Activated CD4-positive, alpha-beta T cell treated with anti-CD3 and anti-CD28 coated beads, Interleukin-2, amount 50 U/mL, for 24 hours (primary cell): ENCODE measurements at places on chromosomes 3 and 15.

DNA sequence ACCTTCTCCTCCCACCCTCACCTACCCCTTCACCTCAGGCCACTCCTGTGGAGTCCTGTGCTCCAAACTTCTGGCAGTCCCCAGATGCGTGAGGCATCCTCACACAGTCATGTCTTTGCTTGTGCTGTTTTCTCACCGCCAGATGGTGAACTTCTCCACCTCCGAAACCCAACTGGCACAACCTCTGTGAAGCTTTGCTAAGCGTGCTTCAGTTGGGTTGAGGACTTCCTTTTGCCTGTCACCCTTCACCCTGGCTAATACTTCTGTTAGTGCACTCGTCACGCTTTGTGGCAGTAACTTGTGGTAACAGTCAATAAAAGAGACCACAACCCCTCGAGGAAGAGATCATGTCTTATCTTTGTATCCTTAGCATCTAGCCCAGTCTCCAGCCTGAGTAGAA, 42.0 kb upstream of the SKOR1 start:
- no peak for DNase-seq

DNA sequence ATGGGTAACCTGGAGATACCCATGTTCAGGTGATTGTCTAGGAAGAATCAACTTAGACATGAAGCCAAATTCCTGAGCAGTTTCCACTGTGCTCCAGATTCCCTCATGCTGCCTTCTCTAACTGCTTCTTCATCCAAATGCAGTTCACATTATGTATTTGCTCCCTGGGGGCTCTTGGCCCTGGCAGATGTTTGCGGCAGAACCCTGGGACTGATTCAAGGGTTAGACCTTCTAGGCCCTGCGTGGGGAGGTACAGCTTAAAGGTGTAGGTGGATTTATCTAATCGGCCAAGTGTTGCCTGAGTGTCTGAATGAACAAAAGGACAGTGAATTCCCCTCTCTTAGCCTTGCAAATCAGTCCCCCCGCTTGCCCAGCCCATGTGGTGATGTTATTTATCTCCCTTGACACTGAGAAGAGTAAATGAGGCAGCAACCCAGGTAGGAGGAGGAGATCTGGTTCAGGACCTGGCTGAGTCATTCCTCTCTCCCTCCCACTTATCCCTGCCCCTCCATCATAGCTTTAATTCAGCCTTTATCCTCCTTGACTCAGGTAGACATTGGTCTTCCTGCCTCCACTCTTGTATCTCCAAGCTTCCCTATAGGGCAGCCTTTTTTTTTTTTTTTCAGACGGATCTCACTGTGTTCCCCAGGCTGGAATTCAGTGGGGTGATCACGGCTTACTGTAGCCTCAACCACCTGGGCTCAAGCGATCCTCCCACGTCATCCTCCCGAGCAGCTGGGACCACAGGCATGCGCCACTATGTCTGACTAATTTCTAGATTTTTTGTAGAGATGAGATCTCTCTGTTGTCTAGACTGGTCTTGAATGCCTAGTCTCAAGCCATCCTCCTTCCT, 54.8 kb downstream of the MAGEF1 start:
- no peak for DNase-seq

- DNase-seq, result no peak
These were observed 8.6 kb upstream of the CTNNB1 start for GRCh38 chr3:41190509-41191284.

DNA sequence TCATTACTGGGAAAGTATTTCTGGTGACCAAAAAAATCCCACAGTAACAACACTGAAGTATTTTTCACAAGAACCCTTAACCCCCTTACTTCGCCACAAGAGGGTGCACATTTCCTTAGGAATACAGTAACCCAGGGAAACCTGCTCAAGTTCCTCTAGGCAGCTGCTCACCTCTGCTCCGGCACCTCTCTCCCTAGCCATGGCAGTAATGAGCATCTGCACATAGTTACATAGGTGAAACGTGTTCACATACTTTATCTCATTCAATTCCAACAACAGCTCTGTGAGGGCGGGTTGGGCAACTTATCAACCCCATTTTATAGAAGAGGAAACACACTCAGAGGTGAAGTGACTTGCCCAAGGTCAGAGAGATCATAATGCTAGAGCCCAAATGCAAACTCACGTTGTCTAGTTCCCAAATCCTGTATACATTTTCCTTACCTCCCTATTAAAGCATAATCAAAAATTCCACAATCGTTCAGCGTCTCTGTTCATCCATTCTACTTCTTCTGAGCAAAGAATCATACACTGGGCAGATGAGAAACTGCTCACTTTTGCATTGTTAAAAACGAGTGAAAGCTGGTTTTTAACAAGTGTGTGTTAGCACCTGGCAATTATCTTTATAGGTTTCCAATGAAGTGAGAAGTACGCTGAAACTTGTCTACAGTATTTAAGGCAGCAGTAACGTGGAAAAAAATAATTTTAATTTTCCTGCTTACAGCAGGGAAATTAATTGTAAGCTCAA, 90.7 kb downstream of the IGF2BP2 start:
- no peak for DNase-seq

GRCh38 chr3:50972029-50972428, 297.3 kb downstream of the DOCK3 start:
- DNase-seq, result no peak

DNA sequence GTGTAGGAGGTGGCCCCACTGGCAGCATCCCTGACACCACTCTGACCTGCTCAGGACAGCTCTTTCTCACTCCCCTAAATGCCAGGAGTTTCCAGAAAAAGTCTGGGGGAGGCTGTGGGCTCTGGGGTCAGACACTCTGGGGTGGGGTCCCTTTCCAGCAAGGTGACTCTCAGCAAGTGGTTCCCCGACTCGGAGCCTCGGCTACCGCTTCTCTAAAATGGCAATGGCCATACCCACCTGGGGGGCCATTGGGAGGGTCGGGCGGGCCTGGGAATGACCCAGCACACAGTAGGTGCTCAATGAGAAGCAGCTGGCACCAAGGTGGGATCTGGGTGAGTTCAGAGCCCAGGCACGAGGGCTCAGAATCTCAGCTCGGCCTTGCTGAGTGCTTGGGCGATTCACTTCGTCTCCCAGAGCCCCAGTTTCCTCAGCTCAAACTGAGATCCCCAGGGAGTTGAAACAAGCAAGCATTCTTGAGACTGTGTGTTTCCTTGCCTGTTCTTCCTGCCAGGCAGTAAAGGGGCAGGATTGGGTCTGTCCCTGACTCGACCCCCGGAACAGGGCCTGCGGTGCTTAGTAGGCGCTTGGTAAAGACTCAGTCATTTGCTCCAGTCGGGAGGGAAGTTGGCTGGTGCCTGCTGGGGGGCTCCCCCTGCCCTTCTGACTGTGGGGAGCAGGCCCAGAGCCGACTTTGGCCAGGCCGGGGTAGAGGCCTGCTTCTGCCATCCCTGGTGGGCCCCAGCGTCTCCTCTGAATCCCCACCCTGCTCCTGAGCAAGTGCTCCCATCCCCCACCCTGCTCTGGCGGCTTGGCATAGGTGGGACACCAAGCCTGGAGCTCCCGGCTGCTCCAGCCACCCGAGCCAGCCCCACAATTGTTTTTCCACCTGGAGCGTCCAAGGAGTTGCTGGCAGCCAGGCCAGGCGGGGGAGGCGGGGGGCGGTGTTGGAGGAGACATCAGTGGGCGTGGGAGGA, 32.9 kb upstream of the FBLN2 start:
- DNase-seq, result no peak

DNA sequence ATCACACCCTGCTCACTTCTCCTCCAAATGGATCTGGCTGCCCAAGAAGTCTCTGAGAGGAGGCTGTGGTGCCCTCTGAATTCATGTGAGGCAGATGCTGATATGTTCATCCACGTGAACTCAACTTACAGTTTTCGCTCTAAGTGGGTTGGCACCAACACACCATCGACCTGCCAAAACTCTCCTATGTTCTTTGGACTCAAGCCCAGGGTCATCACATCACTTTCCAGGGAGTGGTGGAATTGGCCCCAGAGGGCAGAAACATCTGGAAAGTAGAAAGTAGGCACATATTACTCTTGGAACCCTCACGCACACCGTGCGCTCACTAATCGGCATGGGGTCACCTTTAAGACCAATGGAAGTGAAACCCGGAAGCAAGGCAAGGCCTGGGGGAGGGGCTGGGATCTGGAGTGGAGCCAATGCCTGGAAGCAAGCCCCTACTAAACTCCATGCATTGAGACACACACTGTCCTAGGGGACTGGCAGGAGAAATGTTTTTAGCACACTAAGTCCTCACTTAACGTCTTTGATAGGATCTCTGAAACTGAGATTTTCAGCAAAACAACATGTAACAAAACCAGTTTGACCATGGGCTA, 41.4 kb downstream of the SSUH2 start:
- DNase-seq, result no peak

DNA sequence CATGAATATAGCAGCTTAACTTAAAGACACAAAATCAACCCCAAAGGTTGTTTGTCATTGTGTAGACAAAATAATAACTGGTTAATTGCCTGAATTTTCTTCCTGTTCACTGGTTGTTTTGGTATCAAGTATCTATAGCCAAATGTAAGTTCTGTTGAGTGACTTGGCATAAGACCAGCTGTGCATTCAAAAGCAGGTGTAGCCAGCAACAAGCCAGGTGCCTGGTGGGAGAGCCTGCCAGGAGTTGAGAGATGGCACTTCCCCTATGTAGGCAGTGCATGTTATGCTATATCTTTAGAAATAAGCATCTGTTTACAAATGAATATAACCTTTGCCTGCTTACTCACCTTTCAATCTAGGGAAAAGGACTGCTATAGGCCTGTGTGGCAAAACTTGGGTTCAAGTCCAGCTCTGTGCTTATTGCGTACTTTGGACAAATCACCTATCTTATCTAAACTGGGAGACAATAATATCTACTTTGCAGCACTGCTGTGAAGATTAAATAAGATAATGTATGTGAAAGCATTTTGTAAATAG, 84.9 kb upstream of the TBL1XR1 start:
- DNase-seq, result no peak

- DNase-seq, result no peak
These were observed 100.8 kb downstream of the TPRG1 start for GRCh38 chr3:189272500-189273119.

DNA sequence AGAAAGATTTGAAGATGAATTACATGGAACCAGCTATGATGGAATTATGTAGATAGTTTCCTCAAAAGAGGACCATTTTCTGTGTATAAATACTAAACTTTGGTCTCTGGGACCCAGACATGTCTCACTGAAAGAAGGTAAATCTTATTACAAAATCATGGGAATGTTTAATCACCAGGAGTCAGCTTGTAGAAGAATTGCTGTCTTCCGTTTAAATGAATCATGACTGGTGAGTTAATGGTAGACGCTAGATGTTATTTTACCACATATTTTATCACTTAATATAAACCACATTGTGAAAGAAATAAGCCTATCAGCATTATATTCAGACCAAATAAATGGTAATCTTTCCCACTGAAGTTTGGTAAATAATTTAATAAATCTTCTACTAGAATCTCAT, 322.3 kb upstream of the SUCLG2 start:
- no peak for DNase-seq

DNA sequence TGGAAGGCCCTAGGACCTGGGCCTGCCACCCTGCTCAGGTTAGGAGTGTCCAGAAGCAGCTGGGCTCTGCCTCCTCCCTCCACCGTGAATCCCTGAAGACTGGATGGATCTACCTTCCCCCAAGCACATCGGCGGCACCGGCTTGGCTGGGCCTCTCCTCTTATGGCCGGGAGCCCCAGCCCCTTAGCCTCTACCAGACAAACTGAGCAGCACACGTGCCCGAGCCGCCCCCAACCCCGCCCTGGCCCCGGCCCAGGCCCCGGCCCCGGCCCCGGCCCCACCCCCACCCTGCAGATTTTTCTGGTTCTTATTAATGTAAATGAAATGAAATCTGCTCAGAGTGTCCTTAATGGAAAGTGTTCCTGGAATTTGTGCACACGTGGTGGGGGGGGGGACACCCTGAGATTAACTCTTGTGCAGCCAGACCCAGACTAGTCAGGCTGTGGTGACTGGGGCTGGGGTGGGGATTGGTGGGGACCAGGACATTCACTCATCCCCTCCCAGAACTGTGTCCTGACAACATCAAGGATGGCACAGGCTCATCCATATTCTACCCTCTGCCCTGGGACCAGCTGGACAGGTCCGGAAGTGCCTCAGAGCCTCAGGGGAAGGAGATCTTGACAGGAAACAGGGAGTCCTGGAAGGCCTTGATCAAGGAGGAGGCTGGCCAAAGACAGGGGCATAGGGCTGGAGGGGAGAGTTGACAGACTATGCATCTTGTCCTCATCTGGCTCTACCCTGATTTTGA, 30.9 kb upstream of the SEMA3F start:
- no peak for DNase-seq

DNA sequence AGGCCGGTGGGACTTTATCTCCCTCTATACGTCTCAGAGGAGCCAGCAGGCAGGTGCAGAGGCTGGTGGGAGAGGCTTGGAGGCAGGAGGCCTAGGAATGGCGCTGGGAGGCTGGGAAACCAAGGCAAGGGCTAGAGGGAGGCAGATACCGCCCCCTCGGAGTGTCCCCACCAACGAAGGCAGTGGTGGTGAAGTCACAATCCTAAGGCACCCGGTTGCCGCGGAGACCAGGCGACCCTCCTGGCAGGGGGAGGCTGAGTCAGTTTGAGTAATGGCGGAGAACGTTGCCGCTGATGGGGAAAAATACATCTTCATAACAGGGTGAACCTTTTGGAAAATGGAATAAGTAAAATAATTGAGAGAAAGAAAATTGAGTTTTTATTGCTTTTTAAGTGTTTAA, 29.9 kb upstream of the CACNA2D2 start:
- no peak for DNase-seq

- DNase-seq, result no peak
These were observed 184.5 kb downstream of the OPA1 start for GRCh38 chr3:193777524-193777923.

- DNase-seq, result no peak
These were observed 49.6 kb downstream of the CHD2 start for GRCh38 chr15:92949604-92950249.

DNA sequence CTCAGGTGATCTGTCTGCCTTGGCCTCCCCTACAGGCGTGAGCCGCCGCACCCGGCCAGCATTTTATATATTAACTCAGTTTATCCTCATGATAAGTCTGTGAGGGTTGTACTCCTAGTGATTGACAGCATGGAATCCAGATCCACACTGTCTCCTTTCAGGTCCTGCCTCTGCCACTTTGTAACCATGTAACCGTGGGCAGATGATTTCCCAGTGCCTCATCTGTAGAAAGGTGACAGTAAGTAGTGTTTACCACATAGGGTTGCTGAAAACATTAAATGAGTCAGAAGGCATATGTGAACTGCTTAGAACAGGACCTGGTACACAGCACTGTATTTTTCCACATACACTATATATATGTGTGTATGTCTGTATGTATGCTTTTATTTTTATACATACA, 2.4 kb downstream of the FYTTD1 start:
- DNase-seq, result no peak

DNA sequence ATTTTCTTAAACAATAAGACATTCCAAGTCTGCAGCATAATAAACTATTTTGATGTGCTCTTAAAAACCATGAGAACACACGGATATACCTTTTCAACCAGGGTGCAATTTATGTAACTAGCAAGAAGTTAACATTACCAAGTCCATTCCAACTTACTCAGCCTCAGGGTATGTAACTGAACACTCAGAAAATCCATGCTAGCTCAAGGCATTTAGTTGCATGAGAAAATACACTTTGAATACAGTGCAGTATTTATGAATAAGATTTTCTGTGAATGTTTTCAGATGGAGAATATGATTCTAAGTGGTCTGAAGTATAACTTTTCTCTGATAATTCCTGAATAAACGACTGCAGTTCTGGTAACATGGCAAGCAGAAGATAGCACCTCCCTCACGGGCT, 124.3 kb downstream of the SNRK start:
- DNase-seq, result no peak
